ENCODE measurements at places on chromosomes 3 and 15. TPM values are rescaled to one million over a fixed set of nuclear protein-coding genes. Genes with fewer than 3 reads are reported as not detected.
A peak's percentile ranks its signal among the peaks of the same experiment; 100 is the strongest.

CLDN16 gene
- not detected for total RNA-seq

NR1I2 gene
- 0.61 TPM for total RNA-seq

DAZL gene
- total RNA-seq, result not detected

STRC gene
- 2.5 TPM for total RNA-seq

CLK3 gene
- 258 TPM for total RNA-seq

SAXO2 gene
- 2.1 TPM for total RNA-seq

MESP2 gene
- total RNA-seq, result not detected

PAQR9 gene
- not detected for total RNA-seq

DNA sequence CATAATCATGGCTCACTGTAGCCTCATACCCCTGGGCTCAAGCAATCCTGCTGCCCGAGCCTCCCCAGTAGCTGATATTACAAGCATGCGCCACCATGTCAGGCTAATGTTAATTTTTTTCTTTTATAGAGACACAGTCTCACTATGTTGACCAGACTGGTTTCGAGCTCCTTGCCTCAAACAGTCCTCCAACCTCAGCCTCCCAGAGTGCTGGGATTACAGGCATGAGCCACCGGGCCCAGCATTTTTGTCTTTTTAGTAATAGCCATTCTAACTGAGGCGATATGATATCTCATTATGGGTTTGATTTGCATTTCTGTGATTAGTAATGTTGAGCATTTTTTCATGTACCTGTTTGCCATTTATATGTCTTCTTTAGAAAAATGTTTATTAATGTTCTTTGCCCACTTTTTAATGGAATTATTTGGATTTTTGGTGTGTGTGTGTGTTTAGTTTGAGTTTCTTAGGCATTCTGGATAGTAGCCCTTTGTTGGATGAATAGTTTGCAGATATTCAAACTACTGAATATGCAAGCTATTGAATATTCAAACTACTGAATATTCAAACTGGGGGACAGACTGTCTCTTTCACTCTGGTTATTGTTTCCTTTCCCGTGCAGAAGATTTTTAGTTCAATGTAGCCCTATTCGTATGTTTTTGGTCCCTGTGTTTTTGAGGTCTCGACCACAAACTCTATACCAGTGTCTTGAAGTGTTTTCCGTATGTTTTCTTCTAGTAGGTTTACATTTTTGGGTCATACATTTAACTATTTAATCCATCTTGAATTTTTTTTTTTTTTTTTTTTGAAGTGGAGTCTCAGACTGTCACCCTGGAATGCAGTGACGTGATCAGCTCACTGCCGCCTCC is 39.2 kb downstream of the CCDC66 start:
- peaks cover 27% of the 10 kb centered on the region for H3K4me1 ChIP-seq
- no peaks in the 10 kb centered on the region for H3K27me3 ChIP-seq
- DNase-seq, result no peak
- H3K27ac ChIP-seq, result no peak overlapping the region

- H3K4me3 ChIP-seq, result no peak overlapping the region
- no peak for DNase-seq
- H3K27me3 ChIP-seq, result no peaks in the 10 kb centered on the region
- no peaks in the 10 kb centered on the region for H3K36me3 ChIP-seq
- H3K4me1 ChIP-seq, result no peaks in the 10 kb centered on the region
Observed at GRCh38 chr3:138405001-138405400, 29.4 kb upstream of the ESYT3 start.

GRCh38 chr3:115520651-115521245 is 102.6 kb upstream of the GAP43 start:
- H3K27ac ChIP-seq, result no peak overlapping the region
- H3K4me3 ChIP-seq, result no peak overlapping the region
- no peaks in the 10 kb centered on the region for H3K4me1 ChIP-seq

DNA sequence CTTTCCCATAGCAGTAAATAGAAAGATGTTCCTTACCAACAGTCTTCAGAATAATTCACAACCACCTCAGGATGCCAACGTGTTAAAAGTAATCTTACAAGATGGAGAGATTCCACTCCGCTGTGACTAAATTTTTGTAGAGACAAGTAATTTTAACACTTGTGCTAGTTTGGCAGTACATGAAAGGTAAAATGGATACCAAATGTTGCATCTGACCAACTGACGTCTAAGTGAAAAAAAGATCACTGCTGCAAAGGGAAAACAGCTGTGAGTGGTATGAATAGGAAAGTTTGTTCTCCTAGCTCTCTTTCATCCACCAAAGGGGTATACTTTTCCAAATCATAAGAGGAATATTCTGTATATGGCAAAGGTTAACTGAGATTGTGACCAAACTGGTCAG is 2.6 kb downstream of the SPG21 start:
- no peaks in the 10 kb centered on the region for H3K36me3 ChIP-seq
- H3K27ac ChIP-seq, result no peak overlapping the region
- H3K4me3 ChIP-seq, result no peak overlapping the region
- no peaks in the 10 kb centered on the region for H3K27me3 ChIP-seq

- no peak overlapping the region for H3K4me3 ChIP-seq
- DNase-seq, result no peak
- peaks cover 4% of the 10 kb centered on the region for H3K36me3 ChIP-seq
Observed at GRCh38 chr3:94043285-94043684, 14.9 kb upstream of the STX19 start.

GRCh38 chr15:43169888-43170287 is 15.3 kb upstream of the CCNDBP1 start:
- no peaks in the 10 kb centered on the region for H3K36me3 ChIP-seq
- H3K27ac ChIP-seq, result no peak overlapping the region
- H3K4me3 ChIP-seq, result no peak overlapping the region
- no peaks in the 10 kb centered on the region for H3K27me3 ChIP-seq

- peaks cover 3% of the 10 kb centered on the region for H3K4me1 ChIP-seq
- no peak for DNase-seq
- H3K27me3 ChIP-seq, result peaks cover 23% of the 10 kb centered on the region
- no peak within 1 kb of the TSS for H3K27ac ChIP-seq
Observed at GRCh38 chr3:172447611-172448579, at the start of gene GHSR. Gene GHSR, minus strand, starts transcription at chr3:172448456. Its CDS starts 43 bp downstream, at chr3:172448413.

- DNase-seq, result no peak
- no peak overlapping the region for H3K27ac ChIP-seq
- no peaks in the 10 kb centered on the region for H3K27me3 ChIP-seq
- H3K4me1 ChIP-seq, result peaks cover 11% of the 10 kb centered on the region
- no peak overlapping the region for H3K4me3 ChIP-seq
Observed at GRCh38 chr15:40235201-40235885, 3.5 kb upstream of the PAK6 start.

DNA sequence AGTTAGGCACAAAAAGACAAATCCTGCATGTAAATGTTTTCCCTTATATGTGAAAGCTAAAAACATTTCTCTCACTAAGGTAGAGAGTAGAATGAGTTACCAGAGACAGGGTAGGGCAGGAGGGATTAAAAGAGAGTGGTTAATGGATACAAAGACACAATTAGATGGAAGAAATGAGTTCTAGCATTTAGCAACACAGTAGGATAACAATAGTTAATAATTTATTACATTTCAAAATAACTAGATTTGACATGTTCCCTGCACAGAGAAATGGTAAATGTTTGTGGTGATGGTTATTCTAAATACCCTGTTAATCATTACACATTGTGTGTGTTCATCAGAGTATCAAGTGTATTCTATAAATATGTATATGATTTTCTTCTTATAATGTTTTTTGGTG is 1400.7 kb downstream of the OTOL1 start:
- no peaks in the 10 kb centered on the region for H3K27me3 ChIP-seq
- H3K36me3 ChIP-seq, result no peaks in the 10 kb centered on the region
- no peak overlapping the region for H3K27ac ChIP-seq
- H3K4me1 ChIP-seq, result no peaks in the 10 kb centered on the region
- no peak for DNase-seq

DNA sequence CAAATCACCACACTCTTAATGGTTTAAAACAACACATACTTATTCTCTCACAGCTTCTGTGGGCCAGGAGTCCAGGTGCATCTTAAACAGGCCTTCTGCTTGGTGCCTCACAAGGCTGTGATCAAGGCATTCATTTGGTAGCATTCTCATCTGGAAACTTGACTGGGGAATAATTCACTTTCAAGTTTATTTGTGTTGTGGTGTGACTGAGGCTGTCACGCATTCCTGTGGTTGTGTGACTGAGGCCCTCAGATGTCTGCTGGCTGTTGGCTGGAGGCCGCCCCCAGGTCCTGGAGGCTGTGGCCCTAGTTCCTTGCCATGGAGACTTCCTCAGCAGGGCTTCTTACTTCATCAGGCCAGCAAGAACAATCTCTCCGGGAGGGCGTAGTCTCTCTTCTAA is 16.9 kb upstream of the FAM3D start:
- H3K36me3 ChIP-seq, result no peaks in the 10 kb centered on the region
- H3K4me1 ChIP-seq, result no peaks in the 10 kb centered on the region
- H3K27ac ChIP-seq, result no peak overlapping the region
- H3K4me3 ChIP-seq, result no peak overlapping the region

DNA sequence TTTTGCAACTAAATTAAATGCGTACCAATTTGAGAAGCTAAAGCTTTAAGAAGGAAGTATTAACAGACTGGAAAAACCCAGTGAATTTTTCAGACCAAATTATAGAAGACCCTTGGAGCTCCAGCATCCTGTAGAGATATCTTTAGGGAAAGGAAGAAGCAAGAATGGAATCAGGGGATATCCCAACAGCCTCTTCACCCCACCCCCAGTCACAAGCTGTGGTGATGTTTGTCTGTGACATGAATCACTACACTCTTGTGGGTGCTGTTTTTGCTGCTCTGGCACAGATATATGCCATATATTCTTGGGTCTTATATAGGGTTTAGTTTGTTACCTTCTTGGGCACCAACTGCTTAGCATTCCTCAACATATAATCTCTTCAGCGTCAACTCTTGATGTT is 78.5 kb upstream of the BCL6 start:
- H3K27me3 ChIP-seq, result no peaks in the 10 kb centered on the region
- H3K4me3 ChIP-seq, result no peak overlapping the region
- H3K4me1 ChIP-seq, result peaks cover 6% of the 10 kb centered on the region
- H3K27ac ChIP-seq, result no peak overlapping the region

- H3K4me1 ChIP-seq, result no peaks in the 10 kb centered on the region
- DNase-seq, result no peak
- no peak overlapping the region for H3K4me3 ChIP-seq
- peaks cover 46% of the 10 kb centered on the region for H3K27me3 ChIP-seq
- H3K36me3 ChIP-seq, result no peaks in the 10 kb centered on the region
- no peak overlapping the region for H3K27ac ChIP-seq
Observed at GRCh38 chr3:50171540-50172301, 16.6 kb downstream of the SEMA3F start.

GRCh38 chr3:127544192-127544802 is 46.2 kb downstream of the TPRA1 start:
- no peak overlapping the region for H3K27ac ChIP-seq
- DNase-seq, result peak; percentile 64
- H3K4me3 ChIP-seq, result no peak overlapping the region
- peaks cover 19% of the 10 kb centered on the region for H3K27me3 ChIP-seq
- H3K4me1 ChIP-seq, result peaks cover 20% of the 10 kb centered on the region

- no peaks in the 10 kb centered on the region for H3K36me3 ChIP-seq
- no peaks in the 10 kb centered on the region for H3K27me3 ChIP-seq
- peak; percentile 46 for DNase-seq
Observed at GRCh38 chr15:68818066-68818768, 2.5 kb downstream of the ANP32A start.

DNA sequence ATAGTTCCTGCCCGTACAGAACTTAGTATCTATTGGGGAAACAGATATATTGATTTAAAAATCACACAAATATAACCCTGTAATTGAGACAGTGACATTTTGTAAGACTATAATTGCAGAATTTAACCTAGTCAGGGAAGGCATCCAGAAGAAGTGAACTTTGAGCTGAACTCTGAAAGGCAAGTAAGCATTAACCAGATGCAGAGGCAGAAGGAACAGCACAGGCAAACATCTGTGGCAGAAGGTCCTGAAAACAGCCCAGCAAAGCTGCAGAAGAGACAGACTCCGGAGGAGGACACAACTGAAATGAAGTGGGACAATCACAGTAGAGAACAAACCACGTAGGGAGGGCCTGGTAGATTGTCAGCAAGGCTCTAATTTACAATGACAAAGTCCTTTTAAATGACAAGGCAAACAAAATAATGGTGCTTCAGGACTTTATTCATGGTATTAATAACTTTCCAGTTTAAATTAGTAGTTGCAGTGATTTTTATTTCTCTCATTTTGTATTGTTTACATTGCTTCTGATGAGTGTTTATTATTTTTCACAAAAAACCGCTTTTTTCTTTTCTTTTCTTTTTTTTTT is 14.5 kb downstream of the BCL2A1 start:
- no peak for DNase-seq
- H3K27ac ChIP-seq, result no peak overlapping the region
- peaks cover 7% of the 10 kb centered on the region for H3K36me3 ChIP-seq
- H3K4me1 ChIP-seq, result peaks cover 6% of the 10 kb centered on the region

DNA sequence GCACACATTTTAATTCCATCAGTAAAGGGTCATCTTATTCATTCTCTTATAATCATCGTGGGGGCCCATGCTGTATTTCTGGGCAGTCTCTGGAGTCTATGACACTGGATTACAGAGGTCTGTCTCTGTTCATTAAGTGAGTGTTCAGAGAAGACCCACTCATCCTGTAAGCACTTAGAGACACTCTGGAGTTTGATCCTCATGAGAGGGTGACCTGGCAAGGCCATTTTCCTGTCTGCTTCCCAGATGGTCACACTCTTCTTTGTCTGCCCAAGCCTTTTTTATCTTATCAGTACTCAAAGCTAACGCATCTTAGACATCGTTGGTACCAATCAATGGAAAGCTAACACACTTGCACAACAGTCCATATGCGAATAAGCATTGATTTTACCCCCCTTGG is 333.1 kb downstream of the RORA start:
- H3K4me1 ChIP-seq, result no peaks in the 10 kb centered on the region
- H3K27ac ChIP-seq, result no peak overlapping the region
- no peaks in the 10 kb centered on the region for H3K27me3 ChIP-seq
- H3K4me3 ChIP-seq, result no peak overlapping the region

DNA sequence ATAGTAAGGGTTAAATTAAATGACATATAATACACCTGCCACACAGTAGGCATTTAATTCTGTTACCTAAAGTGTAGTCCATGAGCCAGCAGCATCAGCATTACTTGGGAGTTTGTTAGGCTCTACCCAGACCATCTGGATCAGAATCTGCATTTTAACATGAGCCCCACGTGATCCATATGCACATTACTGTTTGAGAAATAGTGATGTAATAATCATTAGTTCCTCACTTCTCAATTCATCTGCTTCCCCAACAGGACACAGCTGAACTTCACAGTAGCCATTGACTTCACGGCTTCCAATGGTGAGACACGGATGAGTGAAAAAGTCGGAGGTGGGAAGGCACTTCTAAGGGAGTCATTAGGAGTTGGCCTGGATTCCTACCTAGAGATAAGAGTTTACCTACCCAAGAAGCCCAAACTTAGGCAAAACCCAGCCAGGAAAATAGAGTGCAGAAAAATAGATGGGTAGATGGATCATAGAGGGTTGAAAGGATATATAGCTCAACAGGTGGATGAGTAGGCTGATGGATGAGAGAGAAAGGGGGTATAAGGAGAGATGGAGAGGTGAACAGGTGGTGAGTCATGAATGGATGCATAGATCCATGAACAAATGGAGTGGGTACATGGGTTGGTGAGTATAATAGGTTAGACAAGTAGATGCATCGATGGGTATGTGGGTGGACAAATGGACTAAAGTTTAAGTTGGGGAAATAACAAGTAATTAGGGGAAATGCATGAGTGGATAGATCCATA is 13.3 kb downstream of the CPNE9 start:
- no peak for DNase-seq
- no peaks in the 10 kb centered on the region for H3K27me3 ChIP-seq
- peaks cover 7% of the 10 kb centered on the region for H3K4me1 ChIP-seq
- H3K36me3 ChIP-seq, result no peaks in the 10 kb centered on the region
